Mucosa of gallbladder (tissue), 1 donor: ENCODE measurements at places on chromosomes 6 and 20.

GRCh38 chr6:113855500-113856374 lies 1.4 kb upstream of the MARCKS start:
- peak; percentile 28 for DNase-seq

DNA sequence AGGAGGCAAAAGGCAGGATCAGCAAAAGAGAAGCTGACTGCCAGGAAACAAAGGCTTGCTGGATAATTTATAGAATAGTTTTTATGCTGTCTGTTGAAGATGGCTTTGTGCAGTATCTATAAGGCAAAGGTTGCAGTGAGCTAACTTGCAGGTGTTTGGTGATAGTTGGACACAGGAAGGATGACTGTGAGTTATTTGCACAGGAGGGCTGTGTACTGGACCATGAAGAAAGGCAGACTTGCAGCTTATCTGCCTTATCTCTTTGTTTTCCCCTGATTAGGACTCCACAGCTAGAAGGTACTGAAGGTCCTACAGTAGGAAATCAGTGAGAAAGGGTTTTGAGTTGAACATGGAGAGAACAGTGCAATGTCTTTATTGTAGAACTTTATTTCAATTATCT lies 2.1 kb downstream of the BTN1A1 start:
- no peak for DNase-seq

DNA sequence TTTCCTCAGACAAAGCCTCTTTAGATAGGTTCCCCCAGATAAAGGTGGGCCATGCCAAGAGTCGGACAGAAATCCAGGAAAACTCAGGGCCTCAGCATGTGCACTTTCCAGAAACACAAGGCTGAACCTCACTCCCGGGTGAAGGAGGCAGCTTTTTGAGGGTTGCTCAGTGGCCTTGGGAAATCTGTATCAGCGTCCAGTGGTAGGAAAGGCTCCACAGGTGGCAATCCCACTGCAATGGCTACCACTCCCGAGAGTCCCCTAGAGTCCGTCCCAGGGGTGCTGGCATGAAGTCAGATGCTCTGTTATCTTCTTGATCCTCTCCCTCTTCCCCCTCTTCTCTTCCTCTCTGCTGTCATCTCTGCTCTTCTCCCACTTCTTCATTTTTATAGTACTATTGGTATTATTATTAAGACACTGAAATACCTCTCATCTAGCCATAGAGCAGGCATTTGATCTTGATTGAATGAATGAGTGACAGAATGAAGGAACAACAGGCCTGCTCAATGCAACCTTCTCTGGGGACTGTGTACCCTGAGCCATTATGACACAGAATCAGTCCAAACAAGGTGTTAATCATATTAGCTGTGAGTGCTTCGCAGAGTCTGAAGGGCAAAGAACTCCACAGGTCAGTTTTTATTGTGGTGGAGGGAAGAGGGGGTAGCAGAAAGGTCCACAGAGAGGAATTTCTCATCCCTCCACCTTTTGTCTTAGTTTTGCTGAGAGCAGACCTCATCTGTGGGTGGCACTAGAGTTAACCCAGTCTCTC lies 13.3 kb downstream of the SLC22A1 start:
- no peak for DNase-seq

DNA sequence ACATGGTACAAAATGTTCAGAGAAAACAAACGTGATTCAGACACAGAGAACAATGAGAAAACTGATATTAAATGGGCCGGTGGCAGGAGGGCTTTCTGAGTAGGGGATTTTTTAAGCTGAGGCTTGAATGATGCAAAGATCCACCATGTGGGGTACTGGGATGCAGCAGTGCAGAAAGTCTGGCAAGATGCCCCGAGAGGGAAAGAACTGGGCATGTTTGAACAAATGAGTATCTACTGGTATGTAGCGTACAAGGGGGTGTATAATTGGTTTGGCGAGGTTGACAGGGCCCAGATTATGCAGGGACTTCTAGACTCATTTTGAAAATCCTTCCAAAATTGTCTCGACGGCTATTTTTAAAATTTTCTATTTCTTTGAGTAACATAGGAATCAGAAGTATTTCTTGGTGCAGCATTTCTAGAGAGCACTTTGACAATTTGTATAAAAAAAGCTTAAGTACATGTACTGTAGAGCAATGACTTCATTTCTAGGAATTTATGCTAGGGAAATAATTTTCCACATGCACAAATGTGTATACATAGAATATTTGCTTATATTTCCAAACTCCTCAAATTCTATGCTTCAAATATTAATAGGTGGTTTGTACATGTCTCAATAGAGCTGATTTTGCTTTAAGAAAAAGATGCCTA lies 119.6 kb upstream of the DOK5 start:
- DNase-seq: no peak

GRCh38 chr6:167279766-167280446 lies 11.2 kb upstream of the UNC93A start:
- no peak for DNase-seq

DNA sequence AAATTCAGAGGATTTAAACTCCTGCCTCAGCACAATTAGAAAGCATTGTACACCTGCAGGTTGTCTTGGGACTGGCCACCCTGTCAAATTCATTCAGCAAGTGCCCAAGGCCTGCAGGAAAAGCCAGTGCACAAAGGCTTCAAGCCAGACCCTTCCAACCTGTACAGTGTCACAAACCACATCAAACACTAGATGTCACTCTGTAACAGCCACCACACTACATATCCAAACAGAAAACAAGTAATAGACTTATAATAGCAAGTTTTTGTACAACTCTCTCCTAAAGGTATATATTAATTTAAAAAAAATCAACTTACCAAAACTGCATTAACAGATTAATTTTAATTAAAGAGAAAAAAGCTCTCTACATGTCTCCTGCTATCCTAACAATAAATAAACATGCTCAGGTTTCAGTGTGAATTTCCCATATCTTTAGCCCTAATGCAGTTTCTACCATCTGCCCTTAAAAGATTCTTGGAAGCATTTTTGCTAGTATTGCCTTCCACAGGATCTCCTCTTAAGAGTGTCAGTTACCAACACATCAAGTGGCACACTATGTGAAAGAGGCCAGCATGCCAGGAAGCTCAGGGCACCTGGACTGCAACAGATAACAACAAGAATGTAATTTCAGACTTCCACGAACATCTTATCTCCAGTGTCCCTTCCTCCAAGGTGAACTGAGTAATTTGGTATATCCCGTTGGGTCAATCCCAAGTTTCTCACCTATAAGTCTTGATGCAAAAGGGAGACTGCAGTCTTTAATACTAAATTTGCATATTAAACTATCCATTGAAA lies 47.5 kb downstream of the RALGAPA2 start:
- DNase-seq: no peak

DNA sequence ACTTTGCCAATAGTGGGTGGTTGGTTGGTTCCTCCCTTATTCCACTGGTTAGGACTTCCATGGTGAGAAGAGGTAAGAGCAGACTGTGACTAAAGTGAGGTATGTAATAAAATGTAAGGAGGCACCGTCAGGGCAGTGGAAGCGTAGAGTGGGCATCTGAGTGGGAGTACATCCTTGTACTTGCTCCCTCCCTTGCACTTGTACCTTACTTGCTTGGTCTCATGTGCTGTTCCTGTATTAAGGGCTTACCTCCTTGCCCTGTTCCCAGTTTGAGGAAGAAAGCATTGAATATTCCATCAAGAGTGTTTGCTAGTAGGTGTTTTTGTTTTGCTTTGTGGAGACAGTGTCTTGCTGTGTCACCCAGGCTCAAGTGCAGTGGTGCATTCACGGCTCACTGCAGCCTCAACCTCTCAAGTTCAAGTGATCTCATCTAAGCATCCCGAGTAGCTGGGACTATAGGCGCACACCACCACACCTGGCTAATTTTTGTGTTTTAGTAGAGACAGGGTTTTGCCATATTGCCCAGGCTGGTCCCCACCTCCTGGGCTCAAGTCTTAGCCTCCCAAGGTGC lies 25.5 kb downstream of the AMD1 start:
- DNase-seq: no peak

DNA sequence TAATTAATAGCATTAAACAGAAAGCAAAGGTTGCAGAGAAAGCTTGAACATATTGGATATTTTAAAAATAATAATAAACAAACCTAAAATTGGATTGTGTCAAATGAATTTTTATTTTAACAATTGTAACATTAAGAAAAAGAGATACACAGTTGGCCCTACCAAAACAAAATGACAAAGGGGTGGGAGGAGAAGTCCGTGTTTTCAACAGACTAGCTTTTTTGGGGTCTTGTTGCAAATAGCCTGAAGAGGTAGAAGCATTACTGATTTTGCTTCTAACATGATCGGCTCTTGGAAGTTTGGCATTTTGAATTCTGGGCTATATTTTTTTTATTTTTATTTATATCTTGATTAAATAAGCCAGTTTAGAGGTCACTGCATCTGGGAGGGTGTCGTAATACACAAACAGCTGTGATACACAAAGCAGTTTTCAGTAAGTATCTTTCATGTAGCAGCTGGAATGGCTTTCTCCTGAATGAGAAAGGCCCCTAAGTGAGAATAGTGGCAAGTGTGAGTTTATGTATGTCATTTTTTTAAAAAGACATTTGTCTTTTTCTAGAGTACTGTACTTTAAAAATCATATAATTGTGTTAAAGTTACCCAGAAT lies 85.5 kb upstream of the ZNF217 start:
- no peak for DNase-seq

DNA sequence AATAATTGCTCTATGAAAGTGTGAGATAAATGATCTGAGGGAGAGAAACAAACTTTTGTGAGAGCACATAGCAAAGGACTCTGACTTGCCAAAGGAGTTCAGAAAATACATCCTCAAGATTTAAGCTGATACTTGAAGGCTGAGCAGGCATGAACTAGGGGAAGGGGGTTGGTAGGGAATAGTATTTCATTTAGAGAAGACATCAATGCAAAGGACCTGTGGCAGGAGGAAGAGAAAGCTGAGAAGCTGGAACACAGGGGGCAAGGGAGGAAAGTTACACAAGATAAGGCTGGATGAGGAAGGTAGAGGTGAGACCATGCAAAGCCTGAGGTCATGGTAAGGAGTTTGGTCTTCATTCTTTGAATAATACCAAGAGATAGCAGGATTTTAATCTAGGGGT lies 50.6 kb downstream of the NCOA6 start:
- DNase-seq: no peak

DNA sequence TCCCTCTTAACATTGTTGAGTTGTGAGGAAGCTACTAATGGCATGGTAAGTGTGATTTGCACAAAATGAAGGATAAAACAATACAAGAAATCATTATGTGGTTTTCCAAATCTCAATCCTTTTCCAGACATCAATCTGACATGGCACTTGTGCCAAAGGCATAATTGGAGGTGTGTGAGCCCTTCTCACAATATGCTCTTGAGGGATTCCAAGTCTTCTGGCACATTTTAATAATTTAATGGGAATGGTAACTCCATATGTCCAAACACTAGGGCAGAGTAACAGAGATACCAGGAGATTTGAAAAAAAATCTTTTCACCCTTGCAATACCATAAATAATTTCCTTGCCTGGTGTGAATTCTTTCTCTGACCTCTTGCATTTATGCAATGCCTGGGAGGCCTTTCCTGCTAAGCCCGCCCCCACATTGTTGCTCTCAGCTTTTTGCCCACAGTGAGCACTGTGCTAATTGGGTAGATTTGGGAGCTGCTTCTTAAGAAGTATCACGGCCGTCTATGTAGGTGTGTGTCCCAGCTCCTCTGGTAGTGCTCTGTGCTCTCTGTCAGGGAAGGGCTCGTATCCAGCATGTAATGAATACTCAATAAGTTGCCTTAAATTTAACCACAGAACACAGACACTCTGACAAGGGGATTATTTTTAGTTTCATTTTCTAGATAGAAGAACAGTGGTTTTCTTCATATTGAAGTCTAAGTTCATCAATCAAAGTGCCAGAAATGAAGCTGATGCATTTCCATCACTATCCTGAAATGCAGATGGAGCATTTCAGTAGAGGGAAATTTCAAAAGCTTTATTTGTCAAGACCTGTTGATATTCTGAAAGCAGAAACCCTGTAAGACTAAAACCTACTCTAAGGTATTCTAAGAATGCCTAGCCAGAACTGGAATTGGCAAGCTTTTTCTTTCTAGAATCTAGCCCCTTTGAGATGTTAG lies 54.4 kb upstream of the CEP85L start:
- DNase-seq: no peak

DNA sequence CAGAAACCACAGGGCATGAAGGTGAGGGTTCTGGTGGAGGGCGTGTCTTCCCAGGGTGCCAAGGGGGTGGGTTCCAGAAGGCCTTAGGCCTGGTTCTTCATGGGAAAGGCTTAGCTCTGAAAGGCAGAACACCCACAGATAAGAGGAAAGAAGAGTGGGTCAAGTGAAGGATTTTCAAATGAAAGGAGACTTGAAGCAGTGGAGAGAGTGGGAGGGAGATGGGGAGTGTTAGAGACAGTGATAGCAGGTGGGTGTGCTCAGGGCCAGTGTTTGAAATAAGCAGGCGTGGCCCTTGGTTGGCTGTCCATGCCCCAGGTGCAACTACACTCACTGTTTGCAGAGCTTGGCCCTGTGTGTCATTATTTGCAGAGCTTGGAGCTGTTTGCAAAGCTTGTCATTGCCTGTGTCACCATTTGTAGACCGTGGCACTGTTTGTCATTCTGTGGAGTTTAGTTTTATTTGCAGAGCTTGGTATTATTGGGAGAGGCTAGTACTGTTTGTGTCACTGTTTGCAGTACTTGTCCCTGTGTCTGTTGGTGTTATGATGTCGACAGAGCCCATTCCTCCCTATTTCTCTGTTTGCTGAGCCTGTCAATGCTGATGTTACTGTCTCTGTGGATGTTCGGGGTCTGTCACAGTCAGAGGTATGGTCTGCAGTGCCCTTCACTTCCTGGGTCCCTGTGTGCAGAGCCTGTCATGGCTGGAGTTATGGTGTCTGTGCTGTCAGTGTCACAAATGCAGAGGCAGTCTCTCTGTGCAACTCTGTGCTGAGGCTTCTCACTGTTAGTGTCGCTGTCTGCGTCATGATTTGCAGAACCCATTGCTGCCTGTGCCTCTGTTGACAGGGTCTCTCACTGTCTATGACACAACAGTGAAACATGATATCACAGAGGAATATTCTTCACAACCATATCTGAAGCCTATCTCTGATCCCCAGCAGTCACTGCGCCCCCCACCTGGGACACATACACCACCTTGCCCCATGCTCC lies 127.7 kb upstream of the LRFN2 start:
- peak; percentile 36 for DNase-seq

DNA sequence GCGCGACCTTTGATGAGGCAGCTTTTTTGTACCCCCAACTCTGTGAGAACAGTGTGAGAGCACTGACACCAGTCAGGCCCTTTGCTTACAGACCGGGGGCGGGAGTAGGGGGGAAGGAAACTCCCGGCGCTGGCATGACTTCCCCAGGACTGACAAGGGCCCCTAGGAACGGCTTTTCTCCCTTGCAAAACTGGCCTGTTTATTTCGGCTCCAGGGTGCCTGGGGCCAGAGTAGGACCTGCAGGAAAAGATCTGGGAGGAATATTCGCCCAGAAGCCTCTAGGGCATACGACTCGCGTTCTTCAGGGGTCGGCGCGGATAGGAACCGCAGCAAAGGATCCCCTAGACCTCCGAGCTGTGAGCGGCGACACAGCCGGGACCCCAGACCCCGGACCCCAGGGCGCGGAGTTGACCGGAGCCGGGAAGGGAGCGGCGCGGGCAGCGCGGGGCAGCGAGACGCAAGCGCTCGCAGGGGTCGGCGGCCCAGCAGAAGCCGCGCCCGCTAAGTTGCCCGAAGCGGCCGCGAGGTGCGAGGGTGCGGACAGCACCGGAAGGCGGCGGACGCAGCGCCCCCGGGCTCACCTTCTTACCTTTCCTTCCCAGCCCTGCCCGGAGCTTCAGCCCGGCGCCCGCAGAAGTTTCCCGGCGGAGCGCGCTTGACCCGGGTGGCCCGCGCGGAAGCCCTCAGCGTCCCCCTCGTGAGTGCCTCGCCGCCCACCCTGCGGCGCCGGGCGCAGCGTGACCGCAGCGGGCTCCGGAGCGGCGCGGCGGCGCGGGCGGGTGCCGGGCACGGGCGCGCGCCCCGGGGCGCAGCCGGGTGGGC lies at the start of gene POPDC3:
Gene POPDC3 (minus strand): TSS at position 771 of the 822 bp plus-strand sequence. CDS start 18,105 bp downstream, outside the sequence.
- DNase-seq: no peak

- peak; percentile 54 for DNase-seq
These were observed 10.3 kb upstream of the BLCAP start for GRCh38 chr20:37538003-37538402.
